ENCODE measurements at places on chromosomes 11 and 22. TPM values are rescaled to one million over a fixed set of nuclear protein-coding genes. Genes with fewer than 3 reads are reported as not detected.

The CHADL gene
- 1.2 TPM for total RNA-seq

The HORMAD2 gene
- not detected for total RNA-seq

The PANX3 gene
- total RNA-seq = 0.21 TPM

The ANO9 gene
- 0.41 TPM for total RNA-seq

The MS4A3 gene
- 1.4 TPM for total RNA-seq

The GPR83 gene
- total RNA-seq = 0.31 TPM
